Lower lobe of right lung (tissue), 2 donors: ENCODE measurements at places on chromosomes 5 and 9. TPM values are rescaled to one million over a fixed set of nuclear protein-coding genes. Genes with fewer than 3 reads are reported as not detected.

The S100Z gene
- total RNA-seq = 1.2 TPM

DNA sequence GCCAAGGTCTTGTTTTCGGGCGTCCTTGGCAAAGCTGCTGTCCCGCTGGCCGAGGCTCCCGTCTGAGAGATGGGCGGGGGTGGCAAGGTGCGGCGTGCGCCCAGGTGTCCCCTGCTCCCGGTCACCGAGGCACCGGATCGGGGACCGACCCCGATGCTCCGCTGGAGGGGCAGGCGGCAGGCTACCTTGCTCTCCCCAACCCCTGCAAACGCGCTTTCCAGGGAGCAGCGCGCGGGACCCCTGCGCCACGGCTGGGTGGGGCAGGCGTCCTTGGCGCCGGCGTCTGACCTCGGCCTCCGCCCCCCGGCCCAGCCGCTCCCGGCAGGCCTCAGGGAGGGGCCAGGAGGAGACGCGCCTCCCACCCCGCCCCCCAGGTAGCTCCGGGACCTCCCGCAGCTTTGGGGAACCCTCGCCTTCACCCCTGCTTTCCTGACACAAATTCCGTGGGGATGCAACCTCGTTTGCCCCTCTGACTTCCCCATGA, 551 bp downstream of the N4BP3 start:
- no peak for DNase-seq

- no peak for DNase-seq
These were observed 557.3 kb downstream of the RAB3C start for GRCh38 chr5:59140133-59140532.

GRCh38 chr9:110148384-110148783, 59.6 kb downstream of the C9orf152 start:
- no peak for DNase-seq

The ZNF484 gene
- total RNA-seq = 9.0 TPM

- no peak for DNase-seq
These were observed 128.2 kb upstream of the NFIB start for GRCh38 chr9:14441976-14442651.

DNA sequence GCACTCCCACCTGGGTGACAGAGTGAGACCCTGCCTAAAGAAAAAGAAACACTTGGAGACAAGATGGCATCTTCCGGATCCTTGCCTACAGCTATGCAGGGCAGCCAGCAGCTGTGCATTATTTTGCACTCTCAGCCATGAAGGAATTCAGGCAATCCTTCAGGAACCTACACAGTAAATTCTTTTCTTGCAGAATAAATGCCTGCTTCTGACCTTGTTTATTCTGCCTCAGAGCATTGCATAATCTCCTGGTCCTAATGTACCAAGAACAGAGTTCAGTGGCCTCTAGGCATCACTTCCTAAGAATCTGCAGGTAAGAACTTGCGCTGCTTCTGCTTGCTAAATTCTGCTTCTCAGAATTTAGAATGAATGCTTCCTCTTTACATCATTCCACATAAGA, 16.8 kb downstream of the GLDC start:
- DNase-seq = no peak

The DND1 gene
- total RNA-seq = 1.2 TPM

DNA sequence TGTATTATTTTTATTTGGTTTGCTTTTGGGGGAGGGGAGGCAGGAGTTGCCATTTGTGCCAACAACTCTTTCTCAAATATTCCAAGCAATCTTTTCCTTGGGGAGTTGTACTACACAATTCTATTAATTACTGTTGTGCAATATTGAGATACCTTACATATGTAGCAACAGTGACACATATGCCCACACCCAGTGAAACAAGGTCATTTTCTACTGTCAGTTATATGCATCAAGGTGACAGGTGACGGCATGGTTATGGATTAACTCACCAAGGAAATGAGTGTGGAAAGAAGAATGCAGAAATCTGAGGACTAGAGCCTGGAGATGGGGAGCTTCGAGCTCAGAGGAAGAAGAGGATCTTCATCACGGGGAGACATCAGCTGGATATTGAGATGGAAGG, 17.9 kb upstream of the MSMP start:
- DNase-seq = no peak

The CRB2 gene
- not detected for total RNA-seq

DNA sequence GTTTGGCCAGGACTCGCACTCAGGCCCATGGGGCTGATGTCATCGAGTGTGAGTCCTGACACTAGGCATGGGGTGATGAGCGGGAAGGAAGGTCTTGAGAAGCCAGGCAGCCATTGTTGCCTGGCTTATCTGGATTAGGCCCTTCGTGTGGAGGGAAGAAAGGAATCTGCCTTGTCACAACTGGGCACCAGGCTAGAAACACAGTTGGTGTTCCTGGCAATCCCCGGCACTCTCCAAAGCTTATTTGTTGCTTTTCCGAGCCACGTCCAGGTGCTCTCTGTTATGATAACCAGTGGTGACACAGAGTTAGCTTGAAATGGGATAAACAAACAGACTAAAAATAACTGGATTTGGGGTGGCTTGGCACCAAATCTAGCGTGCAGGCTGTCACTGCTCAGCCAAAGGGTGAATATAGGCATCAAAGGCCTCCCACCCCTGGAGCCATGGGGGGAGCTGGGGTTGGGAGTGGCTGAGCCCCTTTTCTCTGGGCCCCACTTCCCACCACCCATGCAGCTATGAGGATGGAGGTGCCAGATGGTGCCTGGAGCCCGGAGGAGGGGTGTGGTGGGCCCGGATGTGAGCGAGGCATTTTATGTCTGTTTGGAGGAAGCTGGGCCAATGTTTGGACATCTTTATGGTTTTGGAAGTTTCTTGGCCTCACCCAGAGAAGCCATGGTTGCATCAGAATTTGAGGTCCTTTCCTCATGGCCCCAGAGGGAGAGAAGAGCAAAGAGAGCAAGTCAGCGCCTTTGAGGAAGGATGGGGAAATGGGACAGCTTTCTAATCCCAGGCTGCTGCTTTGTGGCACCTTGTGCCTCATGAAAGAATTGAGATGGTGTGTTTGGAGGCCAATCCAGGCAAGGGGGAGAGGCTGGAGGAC, 98.0 kb upstream of the PITX1 start:
- DNase-seq = no peak

The NUTM2G gene
- total RNA-seq = not detected

GRCh38 chr5:39117401-39117800, 43.2 kb upstream of the RICTOR start:
- no peak for DNase-seq

The TEX53 gene
- total RNA-seq = not detected

The TTC23L gene
- total RNA-seq = 1.3 TPM

- DNase-seq = peak; percentile 85
These were observed 1.3 kb upstream of the ABCA2 start for GRCh38 chr9:137029058-137029936.

- no peak for DNase-seq
These were observed 21.9 kb downstream of the MACROH2A1 start for GRCh38 chr5:135376961-135377624.

The MRPL50 gene
- total RNA-seq = 10.9 TPM

DNA sequence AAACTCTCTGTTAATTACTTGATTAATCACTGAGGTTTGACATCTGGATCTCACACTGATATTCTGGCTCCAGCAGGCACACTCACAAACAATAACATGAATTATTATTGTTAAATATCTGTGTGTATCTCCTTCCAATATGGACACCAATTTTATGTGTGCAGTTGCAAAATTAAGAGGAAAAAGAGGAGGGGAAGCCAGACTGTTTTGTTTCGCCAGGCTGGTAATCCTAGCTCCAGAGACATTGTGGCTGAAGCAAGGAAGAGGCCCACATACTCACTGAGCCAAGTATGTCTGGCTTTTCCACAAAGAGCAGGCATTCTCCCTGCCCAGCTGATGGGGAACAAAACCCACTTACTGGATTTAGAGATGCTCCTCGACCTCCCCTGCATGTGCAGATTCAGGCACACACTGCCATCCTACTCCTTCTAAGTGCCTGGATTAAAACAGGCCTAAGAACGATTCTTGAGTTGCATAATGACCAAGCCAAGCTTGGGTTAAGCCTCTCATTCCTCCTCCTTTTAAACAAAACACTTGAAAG, 181.9 kb downstream of the ESM1 start:
- no peak for DNase-seq

DNA sequence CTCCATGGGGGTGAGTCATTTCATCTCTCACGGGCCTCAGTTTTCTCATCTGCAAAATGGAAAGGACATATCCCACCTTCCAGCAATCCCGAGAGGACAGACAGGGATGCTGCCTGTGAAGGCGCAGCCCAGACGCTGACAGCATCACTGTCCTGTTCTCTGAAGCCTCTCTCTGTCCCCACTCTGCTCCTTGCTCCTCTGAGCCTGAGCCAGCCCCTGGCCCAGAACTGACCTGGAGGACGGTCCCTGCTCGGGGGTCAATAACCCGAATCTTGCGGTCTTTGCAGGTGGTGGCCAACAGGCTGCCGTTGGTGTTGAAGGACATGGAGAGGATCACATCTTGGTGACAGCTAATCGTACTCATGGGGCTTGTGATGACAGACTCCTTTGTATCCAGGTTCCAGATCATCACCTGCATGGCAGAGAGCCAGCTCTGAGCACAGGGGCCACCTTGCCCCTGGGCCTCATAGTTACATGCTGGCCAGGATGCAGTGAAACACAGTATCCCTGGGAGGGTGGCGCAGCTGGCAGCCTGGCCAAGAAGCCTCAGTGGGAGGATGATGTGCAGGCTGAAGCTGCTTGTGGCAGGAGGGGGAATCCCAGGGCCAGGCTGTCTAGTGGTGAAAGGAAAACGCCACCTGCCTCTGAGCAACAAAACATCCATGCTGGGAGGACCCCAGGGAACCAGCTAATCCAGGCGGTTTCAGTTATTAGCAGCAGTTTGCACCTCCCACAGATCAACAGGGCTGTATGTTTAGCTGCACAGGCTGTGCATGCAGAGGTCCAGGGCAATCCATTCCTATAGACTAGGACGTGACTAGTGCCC, 14.0 kb upstream of the TRIM14 start:
- DNase-seq = no peak

DNA sequence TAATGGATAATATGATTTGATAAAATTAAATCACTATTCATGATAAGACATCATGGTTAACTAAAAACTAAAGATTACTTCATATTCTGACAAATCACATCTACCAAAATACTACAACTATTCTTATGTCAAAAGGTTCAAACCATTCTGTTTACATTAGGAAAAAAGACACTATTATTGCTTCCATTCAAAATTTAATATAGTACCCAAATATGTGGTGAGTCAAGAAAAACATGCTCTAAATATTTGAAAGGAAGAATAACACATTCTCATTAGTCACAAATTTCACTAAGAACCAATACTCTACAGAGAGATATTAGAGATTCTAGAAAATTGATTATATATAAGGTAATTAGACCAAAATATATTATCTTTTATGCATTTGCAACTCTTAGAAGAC, 234.0 kb downstream of the TMEM232 start:
- DNase-seq = no peak

GRCh38 chr5:72408603-72409002, 88.4 kb downstream of the PTCD2 start:
- DNase-seq = no peak

The TEX48 gene
- total RNA-seq = not detected

The NELFB gene
- 44.7 TPM for total RNA-seq

GRCh38 chr9:5569891-5570290, 59.0 kb upstream of the RIC1 start:
- DNase-seq = no peak

The PCDHGC5 gene
- 1.8 TPM for total RNA-seq

The GSN gene
- 388 TPM for total RNA-seq

The CDKN2B gene
- 17.9 TPM for total RNA-seq

- DNase-seq = no peak
These were observed 517.8 kb upstream of the PAPPA start for GRCh38 chr9:115635680-115636383.

The TRIO gene
- total RNA-seq = 148 TPM

- DNase-seq = no peak
These were observed 17.9 kb upstream of the C5orf47 start for GRCh38 chr5:173970878-173971650.

The TMC1 gene
- not detected for total RNA-seq

DNA sequence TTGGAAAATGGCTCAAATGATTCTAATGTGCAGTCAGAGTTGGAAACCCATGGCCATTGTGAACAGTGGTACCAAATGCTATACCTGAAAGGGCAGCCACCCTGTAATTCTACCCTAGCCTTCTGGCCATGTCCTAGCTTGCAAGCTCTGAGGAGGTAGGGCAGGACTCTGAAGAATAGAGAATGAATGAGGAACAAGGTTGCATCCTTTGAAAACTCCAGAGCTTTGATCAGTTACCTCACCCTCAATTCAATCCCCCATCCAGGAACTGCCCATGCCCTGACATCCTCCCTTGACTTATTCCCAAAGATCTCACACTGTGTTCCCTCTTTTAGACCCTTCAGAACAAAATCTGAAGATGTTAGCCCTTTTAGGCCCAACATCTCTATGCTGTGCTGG, 17.8 kb upstream of the ERMP1 start:
- no peak for DNase-seq

The CDX1 gene
- not detected for total RNA-seq

DNA sequence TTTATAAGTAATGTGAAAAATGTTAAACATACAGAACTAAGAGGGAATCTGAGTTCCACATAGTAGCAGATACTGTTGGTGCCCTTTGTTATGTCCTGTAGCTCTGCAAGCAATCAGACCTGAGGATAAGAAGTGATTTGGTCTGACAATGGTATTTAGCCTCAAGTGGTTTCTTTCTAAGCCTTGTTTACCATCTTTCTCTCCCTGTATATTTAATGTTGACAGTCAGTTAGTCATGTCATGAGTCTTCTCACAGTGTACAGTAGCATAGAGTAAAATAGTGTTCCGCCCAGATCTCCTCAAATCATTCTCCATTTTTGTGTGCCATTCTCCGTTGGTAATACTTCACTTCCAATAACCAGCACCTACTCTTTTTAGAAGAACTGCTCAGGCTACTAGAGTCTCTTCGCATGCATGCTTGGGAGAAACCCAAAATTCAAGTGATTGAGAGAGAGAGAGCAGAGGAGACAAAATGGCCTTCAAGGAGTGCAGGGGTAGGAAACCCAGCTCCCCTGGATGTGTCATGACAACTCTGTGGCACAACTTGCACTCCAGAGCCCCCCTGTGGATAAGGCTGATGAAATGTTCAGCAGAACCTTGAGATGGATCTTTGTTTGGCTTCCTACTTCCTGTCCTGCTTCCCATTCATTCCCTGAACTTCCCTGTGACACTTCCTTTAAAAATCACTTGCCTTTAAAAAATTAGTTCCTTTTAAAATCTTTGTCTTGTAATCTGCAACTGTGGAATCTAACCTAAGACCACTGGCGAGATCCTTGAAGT, 129.2 kb upstream of the FST start:
- no peak for DNase-seq

DNA sequence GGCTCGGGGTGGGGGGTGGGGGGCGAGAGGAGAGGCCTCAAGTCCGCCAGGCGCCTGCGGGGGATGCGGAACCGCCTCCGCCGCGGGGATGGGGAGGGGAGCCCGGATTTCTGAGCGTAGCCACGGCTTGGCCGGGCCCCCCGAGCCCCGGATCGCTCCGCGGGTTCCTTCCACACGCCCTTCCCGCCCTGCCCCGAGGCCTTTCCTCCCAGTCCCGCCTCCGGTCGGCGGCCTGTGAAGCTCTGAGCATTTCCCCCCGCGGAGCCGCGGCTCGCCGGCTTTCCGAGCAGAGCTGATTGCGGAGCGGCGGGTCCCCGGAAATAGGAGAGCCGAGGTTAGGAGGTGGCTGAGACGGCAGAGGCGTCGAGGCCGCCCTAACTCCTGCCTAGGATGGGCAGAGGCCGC, 6.1 kb downstream of the IRX4 start:
- no peak for DNase-seq

GRCh38 chr5:7078901-7079300, 317.0 kb upstream of the ADCY2 start:
- no peak for DNase-seq

GRCh38 chr5:124649491-124650146, 96.8 kb downstream of the ZNF608 start:
- DNase-seq = peak; percentile 90
